ENCODE measurements at places on chromosomes 16 and 17.

DNA sequence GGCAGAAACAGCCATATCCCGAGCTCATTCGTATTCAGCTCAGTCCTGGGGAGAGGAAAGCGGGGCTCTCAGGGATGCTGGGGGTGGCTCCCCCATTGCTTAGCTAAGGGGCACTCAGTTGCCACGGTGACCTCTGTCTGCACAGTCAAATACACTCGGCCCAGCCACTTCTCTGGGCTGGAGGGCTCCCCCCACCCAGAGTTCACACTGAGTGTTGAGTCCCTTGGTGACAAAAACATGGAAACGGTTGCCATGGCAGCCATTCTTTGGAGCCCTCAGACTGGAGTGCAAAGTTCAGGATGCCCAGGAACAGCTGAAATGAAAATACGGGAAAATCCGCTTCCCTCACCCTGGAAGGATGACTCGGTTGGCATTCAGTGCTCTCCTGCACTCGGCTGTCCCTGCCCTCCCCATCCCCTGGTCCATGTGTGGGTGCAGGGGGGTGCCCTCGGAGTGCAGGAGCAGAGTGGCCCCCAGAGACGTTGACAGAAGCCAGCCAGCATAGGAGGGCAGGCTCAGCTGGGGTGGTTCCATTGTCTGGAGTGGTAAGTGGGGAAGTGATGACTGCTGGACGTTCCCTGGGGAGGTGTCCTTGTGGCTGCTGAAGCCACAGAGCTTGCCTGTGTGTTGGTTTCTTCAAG, 216.5 kb downstream of the NTN1 start:
- DNase-seq, result no peak

- no peak for DNase-seq
These were observed 34.6 kb upstream of the MYOCD start for GRCh38 chr17:12631076-12631475.

GRCh38 chr17:68461589-68461988, 4.3 kb upstream of the WIPI1 start:
- DNase-seq, result no peak

DNA sequence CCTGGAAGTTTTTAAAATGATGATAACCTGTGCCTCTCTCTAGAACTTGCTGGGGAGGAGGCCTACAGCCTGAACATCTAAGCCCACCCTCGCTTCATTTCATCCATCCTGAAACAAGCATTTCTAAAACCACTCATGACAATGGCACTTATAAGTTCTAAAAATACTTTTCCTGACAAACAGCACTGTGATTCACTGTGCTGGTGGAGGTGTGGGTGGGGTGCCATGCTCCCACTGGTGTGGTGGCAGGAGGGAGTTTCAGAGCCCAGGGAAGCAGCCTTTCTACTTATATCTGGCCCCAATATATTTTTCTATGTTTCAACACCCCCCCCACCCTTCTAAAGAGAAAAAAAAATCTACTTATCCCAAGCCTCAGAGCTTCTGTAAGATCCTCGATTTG, 52.6 kb downstream of the RAB11FIP4 start:
- DNase-seq, result no peak

- no peak for DNase-seq
These were observed 202.9 kb upstream of the IRX3 start for GRCh38 chr16:54489225-54490111.

DNA sequence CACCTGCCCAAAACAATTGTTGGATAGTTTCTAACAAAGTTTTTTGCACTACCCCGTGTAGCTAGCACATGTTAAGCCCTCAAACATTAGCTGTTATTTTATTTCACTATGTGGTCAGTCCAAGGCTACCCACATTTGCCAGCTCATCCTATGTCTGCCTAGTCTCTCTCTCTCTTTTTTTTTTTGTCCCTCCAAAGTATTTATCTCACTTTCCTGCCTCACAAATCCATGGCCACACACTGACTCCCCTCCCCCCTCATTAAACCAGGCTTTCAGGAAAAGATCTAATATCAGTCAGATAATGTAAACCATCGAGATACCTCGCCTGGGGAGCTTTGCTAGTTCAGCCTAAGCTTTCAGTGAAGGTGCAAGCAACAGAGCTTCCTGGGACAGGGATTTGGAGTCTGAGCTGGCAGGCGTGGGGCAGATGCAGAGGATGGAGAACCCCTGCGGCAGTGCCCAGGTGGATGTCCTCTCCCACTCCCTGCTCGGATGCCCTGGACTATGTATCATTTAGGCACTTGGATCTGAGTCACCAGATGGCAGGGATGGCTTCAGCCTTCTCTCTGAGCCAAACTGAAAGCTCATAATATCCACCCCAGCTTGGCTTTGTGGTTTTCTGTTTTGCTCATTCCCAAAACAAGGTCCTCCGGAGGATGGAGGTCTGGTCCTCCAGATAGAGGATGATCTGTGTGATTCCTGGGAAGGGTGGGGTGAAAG, 73.7 kb upstream of the FOXF1 start:
- DNase-seq, result no peak

GRCh38 chr16:68921637-68922036, 78.3 kb downstream of the TANGO6 start:
- DNase-seq, result no peak

GRCh38 chr16:85541980-85542900, 70.9 kb upstream of the GSE1 start:
- no peak for DNase-seq

DNA sequence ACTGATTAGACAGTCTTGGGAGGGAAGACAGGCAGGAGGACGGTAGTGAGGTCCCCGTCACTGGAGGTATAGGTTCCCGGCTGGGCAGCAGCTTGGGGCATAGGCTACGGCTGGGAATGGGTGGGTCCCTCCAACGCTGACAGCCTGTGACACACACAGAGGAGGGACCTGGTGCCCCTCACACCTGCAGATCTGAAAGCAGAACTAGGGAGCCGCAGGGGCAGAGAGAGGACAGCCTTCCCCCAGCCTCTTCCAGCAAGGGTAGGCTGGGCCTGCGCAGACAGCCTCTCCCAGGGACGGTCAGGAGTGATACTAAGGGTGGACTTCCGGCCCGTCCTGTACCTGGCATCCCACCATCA, 2.0 kb downstream of the P2RX1 start:
- DNase-seq, result no peak

- no peak for DNase-seq
These were observed 15.7 kb downstream of the ELAC2 start for GRCh38 chr17:13001991-13002615.

DNA sequence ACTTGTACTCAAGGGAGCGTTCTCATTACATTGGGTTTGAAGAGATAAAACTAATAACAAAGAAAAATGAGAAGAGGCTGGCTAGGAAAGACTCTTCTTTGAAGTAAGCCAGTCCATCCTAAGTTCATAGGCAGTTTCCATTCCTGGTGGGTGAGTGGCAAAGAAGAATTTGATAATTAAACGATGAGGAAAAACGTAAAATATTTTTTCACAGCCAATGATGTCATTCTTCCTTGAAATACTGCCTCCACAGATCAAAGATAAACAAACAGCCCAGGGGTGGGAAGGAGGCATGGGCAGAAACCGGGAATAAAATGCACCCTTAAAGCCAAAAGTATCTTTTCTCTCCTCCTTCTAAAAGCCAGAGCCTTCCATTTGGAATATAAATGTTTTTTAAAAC, 346.6 kb downstream of the PMP22 start:
- DNase-seq, result no peak

- no peak for DNase-seq
These were observed 146.2 kb downstream of the ENGASE start for GRCh38 chr17:79220713-79221291.

DNA sequence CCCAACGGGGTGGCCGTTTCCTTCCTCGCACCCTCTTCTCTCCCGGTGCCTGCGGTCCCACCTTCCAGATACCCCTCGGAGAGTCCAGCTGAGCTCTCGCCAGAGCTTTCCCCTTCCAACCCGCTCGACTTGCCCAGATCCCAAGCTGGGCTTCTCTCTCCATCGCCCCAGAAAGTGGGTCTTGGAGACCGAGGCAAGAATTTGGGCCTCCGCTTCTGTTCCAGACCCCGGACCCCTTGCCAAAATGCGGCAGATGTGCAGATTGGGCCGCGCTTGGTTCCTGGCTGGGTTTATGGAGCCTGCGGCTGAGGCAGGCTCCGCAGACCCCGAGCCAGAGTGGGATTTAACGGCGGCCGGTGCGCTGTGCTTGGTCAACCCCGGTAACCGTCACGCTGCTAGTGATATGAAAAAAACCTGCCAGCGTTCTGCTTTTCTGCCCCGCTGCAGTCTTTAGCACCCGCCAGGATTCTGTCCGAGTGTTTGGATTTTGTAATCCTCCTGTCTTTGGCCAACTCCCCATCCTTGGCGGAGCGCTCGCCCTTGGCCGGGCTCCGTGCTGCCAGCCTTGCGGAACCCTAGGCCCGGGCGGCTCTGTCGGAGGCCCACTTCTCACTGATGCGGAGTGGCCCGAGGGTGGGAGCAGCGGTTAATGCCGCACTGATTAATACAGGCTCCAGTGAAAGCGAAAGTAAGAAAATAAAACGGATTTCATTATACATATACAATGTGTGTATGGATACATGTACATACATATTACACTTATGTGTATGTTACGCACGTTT, 754 bp upstream of the SLFN11 start:
- peak; percentile 20 for DNase-seq

- DNase-seq, result no peak
These were observed 16.2 kb upstream of the CTCF start for GRCh38 chr16:67546091-67546501.

- no peak for DNase-seq
These were observed 17.7 kb upstream of the MRPL38 start for GRCh38 chr17:75922173-75922961.

DNA sequence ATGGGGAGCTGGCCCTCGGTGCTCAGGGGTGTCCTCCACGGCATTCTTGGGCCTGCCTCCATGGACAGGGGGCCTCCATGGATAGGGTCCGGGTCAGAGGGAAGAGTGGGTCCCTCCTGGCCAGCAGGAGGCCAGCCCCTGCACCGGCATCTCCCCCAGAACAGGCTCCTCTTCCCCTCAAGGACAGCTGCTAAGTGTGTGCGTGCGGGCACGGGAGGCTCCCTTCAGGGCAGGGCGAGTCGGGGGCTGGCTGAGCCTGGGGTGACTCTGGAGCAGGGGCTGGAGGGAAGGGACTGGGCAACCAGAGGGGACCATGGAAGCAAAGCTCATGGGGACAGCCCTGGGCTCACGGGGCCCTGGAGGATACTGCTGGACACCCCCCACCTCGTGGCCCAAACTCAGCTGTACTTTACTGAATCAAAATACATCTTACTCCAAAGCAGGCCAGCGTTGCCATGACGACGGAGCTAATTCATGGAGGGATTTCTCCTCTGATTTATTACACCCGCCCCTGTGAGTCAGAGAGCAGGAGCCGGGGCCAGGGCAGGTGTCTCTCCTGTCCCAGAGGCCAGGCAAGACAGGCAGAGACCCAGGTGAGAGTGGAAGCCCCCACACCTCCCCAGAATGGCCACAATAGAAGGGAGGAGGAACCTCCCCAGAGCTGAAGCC, 2.1 kb downstream of the CASKIN1 start:
- no peak for DNase-seq

DNA sequence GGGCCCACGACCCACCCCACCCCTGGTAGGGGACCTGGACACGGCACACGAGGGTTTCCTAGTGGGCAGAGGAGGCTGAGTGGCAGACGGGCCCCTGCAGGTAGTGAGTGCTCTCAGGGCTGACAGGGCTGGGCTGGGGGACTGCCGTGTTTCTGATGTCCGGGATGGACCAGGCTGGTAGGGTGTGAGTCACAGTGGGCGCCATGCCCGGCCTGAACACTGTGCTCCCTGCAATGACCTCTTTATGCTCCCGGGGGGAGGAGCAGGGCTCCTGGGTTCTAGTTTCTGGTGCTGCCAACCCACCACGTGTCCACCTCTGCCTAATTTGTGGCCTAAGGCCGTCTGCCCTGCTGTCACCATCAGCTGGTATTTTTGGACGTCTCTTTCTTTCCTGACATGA, 26.3 kb downstream of the ARHGAP23 start:
- DNase-seq, result no peak

DNA sequence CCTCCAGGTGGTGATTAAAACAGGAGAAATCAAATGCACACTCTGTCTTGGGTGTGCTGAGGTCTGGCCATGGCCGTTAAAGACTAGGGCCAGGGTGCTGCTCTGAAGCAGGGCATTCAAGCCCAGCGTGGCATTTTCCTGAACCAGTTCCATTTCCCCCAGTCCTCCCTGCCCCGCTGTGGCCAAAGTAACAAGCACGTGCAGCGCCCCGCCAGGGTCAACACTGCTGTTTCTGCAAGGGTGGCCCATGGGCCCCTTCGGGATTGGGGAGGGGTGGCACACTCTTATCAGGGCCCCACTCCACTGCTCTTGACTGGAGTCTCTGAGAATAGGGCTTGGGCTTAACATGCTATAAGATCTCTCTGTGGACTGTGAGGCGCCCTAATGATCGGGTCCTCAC, 72.9 kb downstream of the IL21R start:
- no peak for DNase-seq

DNA sequence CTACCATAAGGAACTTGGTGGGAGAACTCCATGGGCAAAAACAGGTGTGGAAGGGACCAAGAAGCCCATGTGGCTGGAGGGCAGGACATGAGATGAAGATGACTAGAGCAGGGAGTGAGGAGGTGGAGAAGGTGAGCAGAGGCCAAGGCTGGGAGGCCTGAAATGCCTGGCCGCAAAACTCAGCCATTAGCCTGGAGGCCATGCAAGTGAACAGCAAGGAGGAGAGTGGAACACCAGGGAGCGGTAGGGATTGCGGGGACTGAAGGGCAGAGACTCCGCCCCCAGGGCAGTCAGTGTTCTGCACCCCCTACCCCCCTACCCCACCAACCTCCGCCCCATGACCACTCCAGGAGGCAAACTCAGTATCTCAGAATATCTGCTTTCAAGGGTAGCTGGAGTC, 17.0 kb downstream of the BCL7C start:
- DNase-seq, result no peak

DNA sequence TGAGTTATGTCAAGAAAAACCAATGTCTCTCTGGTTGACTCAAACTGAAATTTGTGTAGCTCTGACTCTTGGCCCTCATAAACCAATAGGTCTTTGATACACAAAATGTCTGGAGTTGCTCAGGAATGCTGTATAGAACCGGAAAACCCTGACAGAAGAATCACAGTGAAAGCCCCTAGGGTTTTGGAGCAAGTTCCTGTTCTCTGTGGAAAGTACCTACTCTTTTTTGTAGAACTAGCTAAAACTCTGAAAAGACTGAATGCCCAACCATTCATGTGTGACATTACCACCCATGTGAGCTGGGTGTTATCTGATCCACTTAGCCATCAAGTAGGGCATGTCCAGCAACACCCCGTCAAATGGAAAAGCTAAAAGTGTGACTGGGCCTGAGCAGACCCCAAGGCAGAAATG, 28.8 kb downstream of the CCL4 start:
- no peak for DNase-seq

GRCh38 chr17:38442548-38442947, 14.3 kb downstream of the ARHGAP23 start:
- DNase-seq, result no peak

DNA sequence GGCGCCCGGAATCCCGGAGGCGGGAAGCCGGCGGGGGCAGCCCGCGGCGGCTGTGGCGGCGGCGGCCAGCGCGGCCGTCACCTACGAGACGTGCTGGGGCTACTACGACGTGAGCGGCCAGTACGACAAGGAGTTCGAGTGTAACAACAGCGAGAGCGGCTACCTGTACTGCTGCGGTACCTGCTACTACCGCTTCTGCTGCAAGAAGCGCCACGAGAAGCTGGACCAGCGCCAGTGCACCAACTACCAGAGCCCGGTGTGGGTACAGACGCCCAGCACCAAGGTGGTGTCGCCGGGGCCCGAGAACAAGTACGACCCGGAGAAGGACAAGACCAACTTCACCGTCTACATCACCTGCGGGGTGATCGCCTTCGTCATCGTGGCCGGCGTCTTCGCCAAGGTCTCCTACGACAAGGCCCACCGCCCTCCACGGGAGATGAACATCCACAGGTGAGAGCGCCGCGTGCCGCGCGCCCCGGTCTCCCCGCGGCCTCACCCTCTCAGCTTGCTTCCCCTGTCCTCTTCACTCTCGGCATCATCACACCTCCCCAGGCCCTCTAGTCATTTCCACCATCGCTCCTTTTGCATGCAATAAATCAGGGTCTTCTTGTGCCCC, 706 bp downstream of the SHISA6 start:
- no peak for DNase-seq
